ENCODE measurements at places on chromosomes 11 and 22. TPM values are rescaled to one million over a fixed set of nuclear protein-coding genes. Genes with fewer than 3 reads are reported as not detected.

DEUP1 gene
- not detected for total RNA-seq

AIFM3 gene
- total RNA-seq: 0.51 TPM

RIMBP3C gene
- total RNA-seq: 0.68 TPM

SCUBE2 gene
- total RNA-seq: not detected

FOLR2 gene
- total RNA-seq: not detected

CCDC81 gene
- total RNA-seq: 1.2 TPM

TPBGL gene
- total RNA-seq: 0.17 TPM

All from T-helper 1 cell treated with Interleukin-12 subunit alpha and Interleukin-12 subunit beta and Interleukin-4 antibody, amounts not matched to agents 30 ng/mL and 1 ng/mL, for 36 hours (primary cell).